ENCODE measurements at places on chromosomes 12 and 14.

DNA sequence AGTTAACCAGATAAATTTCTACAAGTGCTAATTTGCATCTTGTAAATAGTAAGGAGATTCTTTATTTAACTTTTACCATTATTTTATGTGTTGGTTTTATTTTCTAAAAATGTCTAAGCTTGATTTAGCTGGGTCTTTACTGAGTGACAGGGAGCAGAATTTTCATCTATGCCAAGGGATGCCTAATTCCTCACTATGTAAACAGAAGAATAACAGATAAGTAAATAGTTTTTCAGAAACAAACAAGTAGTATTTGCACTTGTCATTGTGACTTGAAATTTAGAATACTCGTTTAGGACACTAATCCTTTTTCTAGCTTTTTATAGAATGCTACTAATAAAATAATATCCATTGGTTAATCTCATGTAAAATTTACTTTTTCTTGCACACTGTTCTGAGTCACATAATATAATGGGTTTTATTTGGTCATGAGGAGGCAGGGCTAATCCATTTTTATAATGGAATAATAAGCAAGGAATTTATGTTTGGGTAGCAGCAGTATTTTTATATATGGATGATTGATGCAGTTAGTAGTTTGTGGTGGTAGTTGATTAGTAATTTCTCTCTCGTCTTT, 746.5 kb downstream of the SLC6A15 start:
- no peak for DNase-seq

DNA sequence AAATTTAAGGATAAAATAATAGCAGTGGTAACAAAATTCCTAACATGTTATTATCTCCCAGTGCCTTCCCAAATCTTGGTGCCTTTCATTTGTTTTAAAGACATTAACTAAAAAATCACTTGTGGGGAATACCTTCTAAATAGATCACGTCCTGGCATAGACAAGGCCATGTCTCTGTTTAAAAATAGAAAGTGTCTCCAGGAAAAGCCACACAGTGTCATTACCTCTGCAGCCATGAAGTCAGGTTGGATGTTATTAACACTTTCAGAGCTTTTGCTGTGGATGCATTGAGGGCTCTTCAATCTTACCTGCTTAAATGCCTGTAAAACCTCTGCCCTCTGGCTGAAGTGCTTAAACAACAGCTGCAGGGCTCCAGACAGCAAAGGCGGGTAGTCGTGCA, 211.1 kb downstream of the ITPR2 start:
- no peak for DNase-seq

- no peak for DNase-seq
Observed at GRCh38 chr14:106875503-106875902, 1349.1 kb downstream of the TMEM121 start.

DNA sequence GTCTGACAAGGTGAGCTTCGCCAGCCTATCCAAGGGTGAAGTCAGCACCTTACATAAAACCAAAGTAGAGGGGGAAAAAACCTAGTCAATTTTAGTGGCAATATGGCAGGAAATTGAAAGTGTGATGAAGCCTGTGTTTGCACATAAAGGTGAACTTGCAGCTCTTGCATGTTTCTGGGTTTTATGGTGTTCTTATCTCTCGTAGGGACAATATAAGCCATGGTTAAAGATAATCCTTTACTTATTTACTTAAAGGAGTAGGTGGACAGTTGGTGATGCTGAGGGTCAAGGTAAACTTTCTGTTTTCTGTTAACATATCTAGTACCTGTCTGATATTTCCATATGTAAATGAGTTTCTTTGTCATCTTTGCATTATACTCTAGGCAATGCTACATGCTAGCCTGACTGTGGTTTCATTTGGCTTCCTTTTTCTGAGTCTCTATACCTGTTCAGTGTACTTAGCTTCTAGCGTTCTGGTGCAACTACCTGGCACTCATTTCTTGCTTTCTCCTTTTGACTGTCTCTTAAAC, 32.8 kb downstream of the CCDC91 start:
- no peak for DNase-seq

DNA sequence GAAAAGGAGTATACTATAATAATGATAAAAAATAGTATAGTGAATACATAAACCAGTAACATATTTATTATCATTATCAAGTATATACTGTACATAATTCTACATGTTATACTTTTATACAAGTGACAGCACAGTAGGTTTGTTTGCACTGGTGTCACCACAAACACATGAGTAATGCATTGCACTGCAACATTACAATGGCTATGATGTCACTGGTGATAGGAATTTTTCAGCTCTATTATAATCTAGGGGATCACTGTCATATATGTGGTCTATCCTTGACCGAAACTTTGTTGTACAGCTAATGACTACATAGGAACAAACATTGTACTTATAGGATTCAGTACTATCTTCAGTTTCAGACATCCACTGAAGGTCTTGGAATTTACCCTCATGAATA, 165.8 kb upstream of the SYT1 start:
- peak; percentile 58 for DNase-seq

DNA sequence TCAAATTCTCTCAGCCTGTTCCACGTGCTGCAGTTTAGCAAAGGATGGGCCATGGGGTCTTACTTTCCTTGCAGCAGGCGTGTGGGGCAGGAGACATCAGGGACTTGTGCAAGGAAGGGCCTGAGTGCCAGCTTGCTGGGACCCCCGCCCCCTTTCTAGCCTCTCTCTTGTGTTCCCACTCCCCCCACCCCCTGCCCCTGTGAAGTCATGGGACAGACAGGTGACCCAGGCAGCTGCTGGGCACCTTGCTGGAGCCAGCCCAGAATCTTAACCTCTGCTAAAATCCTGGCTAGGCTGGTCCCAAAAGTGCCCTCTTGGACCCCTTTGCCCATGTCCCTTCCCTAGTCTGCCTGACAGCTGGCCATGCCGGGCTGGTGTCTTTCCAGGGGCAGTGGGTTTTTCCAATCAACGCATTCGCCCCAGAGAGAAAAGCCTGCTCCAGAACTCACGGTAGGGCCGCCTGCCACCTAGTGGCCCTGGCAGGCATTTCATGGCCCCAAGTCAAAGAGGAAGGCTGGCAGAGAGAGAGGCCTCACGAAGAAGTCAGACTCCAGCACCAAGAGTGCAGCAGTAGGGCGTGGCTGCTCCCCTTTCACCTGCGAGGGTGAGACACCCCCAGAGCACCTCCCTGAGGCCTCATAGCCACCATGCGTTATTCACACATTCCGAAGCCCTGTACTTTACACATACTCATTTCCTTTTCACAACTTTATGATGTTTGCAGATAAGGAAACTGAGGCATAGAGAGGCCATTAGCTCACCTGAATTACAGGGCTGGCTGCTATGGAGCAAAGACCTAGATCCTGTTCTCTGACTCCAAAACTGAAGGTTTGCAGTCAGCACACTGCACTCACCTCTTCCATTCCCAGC, 67.4 kb downstream of the LGMN start:
- peak; percentile 33 for DNase-seq

GRCh38 chr12:57159311-57159710, 11.9 kb upstream of the LRP1-AS start:
- no peak for DNase-seq

GRCh38 chr14:92135269-92135668, 13.5 kb downstream of the CPSF2 start:
- DNase-seq = no peak

- DNase-seq = no peak
Observed at GRCh38 chr14:100400115-100400514, 77.0 kb downstream of the SLC25A47 start.

DNA sequence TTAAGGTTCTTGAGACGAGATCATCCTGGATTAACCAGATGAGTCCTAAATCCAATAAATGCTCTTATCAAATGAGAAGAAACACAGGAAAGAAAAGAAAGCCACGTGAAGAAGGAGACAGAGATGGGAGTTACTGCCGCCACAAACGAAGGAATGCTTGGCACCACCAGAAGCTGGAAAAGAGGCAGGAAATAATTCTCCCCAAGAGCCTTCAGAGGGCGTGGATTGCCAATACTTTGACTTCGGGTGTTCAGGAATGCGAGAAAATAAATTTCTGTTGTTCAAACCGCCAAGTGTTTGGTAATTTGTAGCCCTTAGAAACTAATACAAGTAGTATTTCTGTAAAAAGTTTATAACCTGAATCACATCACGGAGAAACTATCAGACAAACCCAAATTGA, 31.3 kb downstream of the ABCD2 start:
- peak; percentile 19 for DNase-seq

GRCh38 chr12:23043646-23044045, 418.7 kb downstream of the ETNK1 start:
- no peak for DNase-seq

DNA sequence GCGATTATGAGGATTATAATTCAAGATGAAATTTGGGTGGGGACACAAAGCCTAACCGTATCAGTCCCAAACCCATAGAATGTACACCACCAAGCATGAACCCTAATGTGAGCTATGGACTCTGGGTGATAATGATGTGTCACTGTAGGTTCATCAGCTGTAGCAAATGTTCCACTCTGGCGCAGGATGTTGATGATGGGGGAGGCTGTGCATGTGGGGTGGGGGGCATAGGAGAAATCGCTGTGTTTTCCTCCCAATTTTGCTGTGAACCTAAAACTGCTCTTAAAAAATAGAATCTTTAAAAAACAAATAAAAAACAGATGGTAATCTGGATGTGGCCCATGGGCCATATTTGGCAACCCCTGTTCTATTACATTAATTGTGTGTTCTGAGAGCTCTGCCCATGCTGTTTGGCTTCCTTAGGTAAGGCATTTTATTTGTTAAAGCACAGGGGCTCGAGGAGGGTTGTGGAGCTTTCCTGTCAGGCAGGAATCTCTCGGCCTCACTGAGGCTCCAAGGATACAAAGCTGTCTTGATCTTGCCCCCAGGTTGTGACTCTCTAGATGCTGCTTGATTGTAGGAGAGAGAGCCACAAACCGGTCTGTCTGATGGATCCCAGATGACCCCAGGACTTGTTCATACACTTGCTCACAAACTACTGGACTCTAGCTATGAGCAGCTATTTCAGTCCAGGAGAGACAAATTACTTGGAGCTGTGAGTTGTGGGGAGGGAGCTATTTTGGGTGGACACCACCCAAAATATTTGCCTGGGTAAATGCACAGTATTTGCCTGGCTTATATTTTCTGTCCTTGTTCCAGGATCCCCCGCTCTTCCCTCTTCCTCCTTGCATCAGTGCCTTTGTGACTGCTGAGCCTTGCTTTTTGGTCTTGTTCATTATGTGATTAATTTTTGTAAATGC, 340.2 kb downstream of the MED13L start:
- no peak for DNase-seq

DNA sequence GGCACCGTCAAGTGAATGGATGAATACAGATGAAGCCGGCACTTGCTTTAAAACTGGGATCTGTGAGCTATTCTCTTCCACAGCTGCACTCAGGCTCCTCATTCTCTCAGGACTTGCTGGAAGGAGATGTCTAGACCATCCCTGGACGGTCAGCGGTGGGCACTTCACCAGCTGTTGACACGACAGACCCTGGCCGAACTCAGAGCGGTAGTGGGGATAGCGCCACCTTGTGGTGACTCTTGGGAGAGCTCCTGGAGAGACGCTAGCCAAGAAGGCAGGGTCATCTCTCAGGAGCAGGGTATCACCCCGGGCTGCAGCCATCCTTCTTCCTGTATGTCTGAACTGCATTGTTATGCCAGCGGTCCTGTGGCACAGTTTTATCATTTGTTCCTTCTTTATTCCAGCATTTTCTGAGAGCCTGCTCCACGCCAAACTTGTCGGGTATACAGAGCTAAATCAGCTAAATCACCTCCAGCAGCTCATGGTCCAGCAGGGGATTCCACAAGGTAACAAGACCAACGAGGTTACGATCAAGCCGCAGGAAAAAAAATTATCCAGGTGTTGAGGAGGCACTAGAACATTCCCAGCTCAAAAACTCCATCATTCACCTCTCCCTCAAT, 10.0 kb downstream of the WNT1 start:
- peak; percentile 40 for DNase-seq

DNA sequence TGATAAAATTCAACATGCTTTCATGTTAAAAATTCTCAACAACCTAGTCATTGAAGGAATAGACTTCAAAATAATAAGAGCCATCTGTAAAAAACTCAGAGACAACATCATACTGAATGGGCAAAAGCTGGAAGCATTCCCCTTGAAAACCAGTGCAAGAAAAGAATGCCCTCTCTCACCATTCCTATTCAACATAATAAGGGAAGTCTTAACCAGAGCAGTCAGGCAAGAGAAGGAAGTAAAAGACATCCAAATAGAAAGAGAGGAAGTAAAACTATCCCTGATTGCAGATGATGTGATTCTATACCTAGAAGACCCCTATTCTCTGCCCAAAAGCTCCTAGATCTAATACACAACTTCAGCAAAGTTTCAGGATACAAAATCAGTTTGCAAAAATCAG, 52.9 kb downstream of the APOBEC1 start:
- DNase-seq = no peak

DNA sequence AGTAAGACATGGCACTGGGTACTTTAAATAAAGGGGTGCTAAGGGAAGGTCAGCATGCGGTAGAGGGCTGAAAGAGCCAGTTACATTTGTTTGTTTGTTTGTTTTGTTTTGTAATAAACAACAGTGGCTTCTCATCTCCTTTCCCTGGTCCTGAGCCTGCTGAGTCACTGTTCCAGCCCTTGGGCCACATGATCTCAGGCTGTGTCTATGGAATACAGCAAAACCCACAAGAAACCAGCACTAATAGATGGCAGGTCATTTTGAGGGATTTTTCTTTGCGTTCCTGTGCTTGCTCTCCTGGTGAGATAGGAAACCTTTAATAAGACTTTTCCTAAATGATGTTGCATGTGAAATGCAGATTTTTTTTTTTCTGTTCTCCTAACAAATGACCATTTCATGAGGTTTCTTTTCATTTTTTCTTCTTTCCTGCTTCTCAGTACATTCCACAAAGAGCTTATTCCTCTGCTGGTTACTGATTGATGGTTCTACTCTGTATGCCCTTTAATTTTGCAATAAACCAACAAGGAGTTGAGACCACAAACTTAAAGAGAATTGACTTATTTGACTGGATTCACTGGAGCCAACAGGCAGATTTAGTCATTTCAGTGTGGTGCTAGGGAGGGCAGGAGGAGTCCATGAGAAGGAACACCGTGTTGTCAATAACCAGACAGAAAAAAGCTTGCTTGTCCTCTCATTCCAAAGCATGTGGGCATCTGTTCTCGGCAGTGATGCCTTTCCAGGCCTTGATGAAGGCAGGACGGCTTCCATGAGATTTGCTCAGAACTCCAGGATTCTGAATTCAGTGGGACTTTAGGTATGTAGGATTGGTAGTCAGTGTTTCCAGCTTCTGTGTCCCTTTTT, 459.2 kb downstream of the RAD51B start:
- peak; percentile 23 for DNase-seq

DNA sequence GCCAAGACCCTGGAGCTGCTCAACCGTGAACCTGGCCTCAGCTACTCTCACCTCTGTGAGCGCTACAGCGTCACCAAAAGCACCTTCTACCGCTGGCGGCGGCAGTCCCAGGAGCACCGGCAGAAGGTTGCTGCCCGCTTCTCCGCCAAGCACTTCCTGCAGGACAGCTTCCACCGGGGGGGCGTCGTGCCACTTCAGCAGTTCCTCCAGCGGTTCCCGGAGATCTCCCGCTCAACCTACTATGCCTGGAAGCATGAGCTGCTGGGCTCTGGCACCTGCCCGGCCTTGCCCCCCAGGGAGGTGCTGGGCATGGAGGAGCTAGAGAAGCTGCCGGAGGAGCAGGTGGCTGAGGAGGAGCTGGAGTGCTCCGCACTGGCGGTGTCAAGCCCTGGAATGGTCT, 9.3 kb downstream of the VRTN start:
- no peak for DNase-seq

- peak; percentile 54 for DNase-seq
Observed at GRCh38 chr12:32947206-32948067, 50.9 kb upstream of the PKP2 start.

GRCh38 chr14:94779713-94780112, 9.8 kb upstream of the GSC start:
- DNase-seq = no peak

Data from A172 (cell line).